NCI-H1105 treated with DMSO at 0.1 percent for 48 hours (cell line): ENCODE measurements at places on chromosomes 7 and 10.
A peak's percentile ranks its signal among the peaks of the same experiment; 100 is the strongest.

- no peak for DNase-seq
These were observed 22.5 kb downstream of the KMT2E start for GRCh38 chr7:105036217-105037168.

DNA sequence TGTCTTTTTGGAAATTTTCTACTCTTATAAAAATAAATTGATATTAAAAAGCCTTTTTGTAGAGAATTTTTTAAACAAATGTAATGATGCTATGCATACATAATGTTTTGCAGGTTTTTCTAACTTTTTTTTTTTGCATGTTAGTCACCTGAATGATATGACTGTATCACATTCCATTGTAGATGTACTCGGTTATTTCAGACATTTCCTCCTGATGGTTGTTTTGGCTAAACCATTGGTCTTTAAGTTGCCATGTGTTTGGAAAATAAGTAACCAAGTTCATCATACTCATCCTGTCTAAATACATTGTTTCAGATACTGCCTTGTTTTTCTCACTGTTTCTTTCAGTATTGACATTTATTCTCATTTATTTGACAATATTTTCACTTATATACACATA, 25.8 kb downstream of the NHLRC2 start:
- no peak for DNase-seq

DNA sequence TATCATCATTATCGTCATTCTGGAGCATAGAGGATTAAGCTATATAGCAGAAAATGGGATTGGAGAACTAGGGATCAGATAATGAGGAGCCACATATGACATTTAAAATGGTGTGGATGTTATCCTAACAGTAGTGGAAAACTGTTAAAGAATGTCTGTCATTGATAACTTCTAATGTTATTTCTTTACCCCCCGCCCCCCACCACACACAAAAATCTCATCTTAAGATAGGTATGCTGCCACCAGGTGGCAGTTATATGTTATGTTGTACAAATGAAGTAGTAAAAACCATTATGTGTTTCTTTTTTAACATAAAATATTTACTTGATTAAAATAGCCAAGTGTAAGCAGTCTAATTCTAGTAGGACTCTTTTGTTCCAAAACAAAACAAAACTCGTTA, 13.0 kb downstream of the AKAP9 start:
- no peak for DNase-seq

DNA sequence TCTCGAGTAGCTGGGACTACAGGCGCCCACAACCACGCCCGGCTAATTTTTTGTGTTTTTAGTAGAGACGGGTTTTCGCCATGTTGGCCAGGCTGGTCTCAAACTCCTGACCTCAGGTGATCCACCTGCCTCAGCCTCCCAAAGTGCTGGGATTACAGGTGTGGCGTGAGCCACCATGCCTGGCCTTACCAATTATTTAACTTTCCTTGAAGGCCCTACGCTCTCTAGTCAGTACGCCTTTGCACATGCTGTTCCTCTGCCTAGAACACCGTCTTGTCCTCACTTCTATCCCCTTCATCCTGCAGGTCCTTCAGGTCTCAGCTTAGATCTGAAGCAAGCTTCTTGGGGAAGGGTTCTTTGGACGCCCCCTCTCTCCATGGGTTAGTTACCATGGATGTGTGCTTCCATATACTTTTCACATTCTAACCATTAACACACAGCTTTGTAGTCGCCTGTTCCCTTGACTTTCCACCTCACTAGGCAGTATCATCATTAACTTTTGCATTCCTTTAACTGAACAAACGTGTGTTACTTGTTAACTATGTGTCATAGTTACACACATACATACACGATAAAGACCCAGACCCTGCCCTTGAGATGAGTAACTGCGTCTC, 592 bp upstream of the ATP6V1F start:
- no peak for DNase-seq

GRCh38 chr10:62195675-62195926, 73.0 kb downstream of the RTKN2 start:
- no peak for DNase-seq

DNA sequence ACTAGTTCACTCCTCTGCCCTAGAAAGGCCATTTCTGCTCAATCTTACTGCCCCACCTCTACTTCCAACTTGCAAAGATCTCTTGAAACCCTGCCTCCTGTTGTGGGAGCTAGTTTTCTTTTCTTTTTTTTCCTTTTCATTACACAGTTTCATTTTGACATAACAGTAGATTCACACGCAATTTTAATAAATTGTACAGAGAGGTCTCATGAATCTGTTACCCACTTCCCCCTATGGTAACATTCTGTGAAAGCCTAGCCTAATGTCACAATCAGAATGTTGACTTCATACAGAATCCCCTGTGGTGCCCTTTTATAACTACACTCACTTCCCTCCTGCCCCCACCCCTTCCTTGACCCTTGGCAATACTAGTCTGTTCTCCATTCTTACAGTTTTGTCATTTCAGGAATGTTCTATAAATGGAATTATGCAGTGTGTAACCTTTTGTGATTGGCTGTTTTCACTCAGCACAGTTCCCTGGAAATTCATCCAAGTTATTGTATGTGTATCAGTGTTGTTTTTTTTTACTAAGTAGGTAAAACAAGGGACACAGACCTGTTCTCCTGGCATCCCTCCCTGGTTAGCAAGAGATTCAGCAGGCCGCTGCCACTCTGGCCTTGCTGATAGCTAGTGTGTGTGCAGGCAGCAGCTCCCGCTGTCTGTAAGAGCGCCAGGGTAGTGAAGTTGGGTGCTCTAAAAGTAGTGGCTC, 21.5 kb downstream of the CHST3 start:
- DNase-seq: no peak

DNA sequence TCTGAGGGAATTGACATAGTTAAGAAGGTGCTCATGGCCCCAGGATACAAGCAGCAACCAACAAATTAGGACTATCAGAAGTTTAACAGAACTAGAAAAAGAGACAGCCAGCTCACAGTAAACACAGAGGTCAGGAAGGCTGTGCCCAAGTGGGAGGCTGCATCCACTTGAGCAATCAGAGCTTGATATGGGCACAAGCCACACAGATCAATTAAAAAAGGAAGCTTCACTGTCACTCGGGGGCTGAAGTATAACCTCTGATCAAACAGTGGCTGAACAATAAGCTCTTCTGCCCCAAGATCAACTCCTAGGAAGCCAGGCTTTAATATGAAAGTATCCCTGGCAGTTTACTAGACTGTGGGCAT, 40.0 kb downstream of the ZNF438 start:
- DNase-seq: no peak

GRCh38 chr7:44759246-44759645, 10.6 kb downstream of the ZMIZ2 start:
- DNase-seq: no peak

- peak; percentile 49 for DNase-seq
These were observed 320.8 kb upstream of the NFE2L3 start for GRCh38 chr7:25831062-25831691.
